ENCODE measurements at places on chromosomes 3 and 15.

- DNase-seq, result no peak
Measured at GRCh38 chr15:54033869-54034458, 55.7 kb downstream of the UNC13C start.

DNA sequence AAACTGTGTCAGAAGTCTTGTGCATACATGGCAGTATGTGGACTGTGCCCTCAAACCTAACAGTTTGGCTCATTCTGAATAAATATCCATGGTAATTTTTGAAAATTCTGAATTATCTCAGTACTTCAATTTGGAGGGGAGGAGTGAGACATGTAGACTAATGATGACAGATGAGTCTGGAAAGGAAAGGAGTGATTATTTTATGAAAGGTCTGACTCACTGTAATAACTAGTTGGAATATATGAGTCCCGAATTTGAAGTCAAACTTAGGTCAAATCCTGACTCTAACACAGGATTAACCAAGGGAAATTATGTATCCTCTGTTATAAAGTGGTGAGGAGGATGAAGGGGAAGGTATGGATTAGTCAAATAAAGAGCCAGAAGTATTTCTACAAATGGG lies 38.6 kb downstream of the SUCNR1 start:
- DNase-seq, result peak; percentile 79

GRCh38 chr3:59862686-59863085 lies 812.9 kb upstream of the CFAP20DC start:
- peak; percentile 75 for DNase-seq

- DNase-seq, result no peak
Measured at GRCh38 chr3:197337656-197338055, 39.2 kb upstream of the DLG1 start.
